ENCODE measurements at places on chromosomes 5 and 9. TPM values are rescaled to one million over a fixed set of nuclear protein-coding genes. Genes with fewer than 3 reads are reported as not detected.

The COL5A1 gene
- 8.3 TPM for total RNA-seq

- DNase-seq: no peak
Measured at GRCh38 chr9:96484521-96484931, 34.6 kb downstream of the HABP4 start.

The NOXA1 gene
- 0.87 TPM for total RNA-seq

DNA sequence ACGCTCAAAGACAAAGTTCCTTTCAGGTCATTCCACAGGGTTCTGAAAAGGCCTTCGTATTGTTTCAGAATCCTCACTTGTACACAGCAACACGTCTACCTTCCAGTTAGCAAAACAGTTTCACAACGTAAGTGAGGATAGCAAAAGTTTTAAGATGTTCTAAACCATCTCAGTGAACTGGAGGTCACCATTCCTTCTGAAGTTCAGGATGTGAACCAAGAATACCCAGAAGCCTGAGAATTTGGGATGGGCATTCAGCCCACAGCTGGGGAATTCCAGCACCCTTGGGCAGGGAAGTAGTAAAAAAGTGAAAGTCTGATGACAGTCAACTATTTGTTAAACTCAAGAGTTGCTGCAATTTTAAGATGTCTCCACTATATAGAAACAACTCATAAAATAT is 224.5 kb downstream of the BNC2 start:
- no peak for DNase-seq

The FOXI1 gene
- total RNA-seq: not detected

DNA sequence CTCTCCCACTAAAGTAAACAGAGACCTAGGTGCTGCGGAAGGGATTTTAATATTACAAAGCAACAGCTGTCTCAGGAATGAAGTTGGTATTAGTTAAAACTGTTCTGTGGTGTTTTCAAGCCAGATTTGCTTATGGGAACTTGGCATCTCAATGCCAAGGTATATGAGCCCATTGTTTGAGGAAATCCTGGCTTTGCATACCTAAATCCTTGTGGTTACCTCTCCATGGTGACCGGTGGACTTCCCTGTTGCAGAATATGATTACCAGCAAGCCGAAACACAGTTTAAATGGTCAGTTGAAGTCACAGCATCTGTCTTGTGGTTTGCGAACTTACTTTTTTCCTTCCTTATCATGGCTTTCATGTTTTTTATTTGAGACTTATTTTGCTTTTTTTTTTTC is 62.3 kb upstream of the TXNDC8 start:
- no peak for DNase-seq
